ENCODE measurements at places on chromosomes 4 and X. TPM values are rescaled to one million over a fixed set of nuclear protein-coding genes. Genes with fewer than 3 reads are reported as not detected.

Gene VCX3A
- total RNA-seq, result not detected

Gene SPATA4
- not detected for total RNA-seq

Gene AFP
- total RNA-seq, result not detected

Gene IRAK1
- 139 TPM for total RNA-seq

Gene RBM46
- not detected for total RNA-seq

Gene CLIC2
- total RNA-seq, result 9.5 TPM

Gene ANKRD37
- 4.0 TPM for total RNA-seq

Gene DCAF8L2
- not detected for total RNA-seq

Gene XPNPEP2
- not detected for total RNA-seq

Gene CXCL10
- total RNA-seq, result 3.6 TPM

Gene ZXDA
- 4.9 TPM for total RNA-seq

Gene PPP1R2C
- total RNA-seq, result not detected

Gene CTAG1A
- not detected for total RNA-seq

Gene GABRB1
- total RNA-seq, result not detected

Gene CT47A1
- total RNA-seq, result not detected

Gene MAGEB10
- total RNA-seq, result not detected

Gene MAOB
- total RNA-seq, result not detected

Gene DHX15
- total RNA-seq, result 145 TPM

Gene PITX2
- 0.07 TPM for total RNA-seq

Gene APOO
- total RNA-seq, result 18.2 TPM

Gene SLITRK2
- not detected for total RNA-seq

Gene GAGE10
- total RNA-seq, result not detected

Gene CT45A2
- not detected for total RNA-seq

Gene CORIN
- 0.10 TPM for total RNA-seq

Gene CCDC110
- total RNA-seq, result 0.13 TPM

Gene SULT1E1
- total RNA-seq, result 0.34 TPM

Gene LUZP4
- not detected for total RNA-seq

Gene FGF13
- 5.4 TPM for total RNA-seq

Gene NSUN7
- 0.87 TPM for total RNA-seq

Gene FMR1NB
- not detected for total RNA-seq

Gene MAGEA1
- not detected for total RNA-seq

Gene CFI
- 47.5 TPM for total RNA-seq

Gene NAA11
- total RNA-seq, result not detected

Gene TLR3
- 8.1 TPM for total RNA-seq

Gene ALAS2
- total RNA-seq, result not detected

Gene ADH6
- total RNA-seq, result not detected

Gene SOWAHD
- not detected for total RNA-seq

Gene OGT
- 31.8 TPM for total RNA-seq

Gene CITED1
- not detected for total RNA-seq

Gene GRK4
- 3.5 TPM for total RNA-seq

Gene AADAT
- 1.1 TPM for total RNA-seq

Gene MAGEC3
- not detected for total RNA-seq

Gene LIMCH1
- total RNA-seq, result 17.3 TPM

Gene SLAIN2
- total RNA-seq, result 41.7 TPM

Gene GIMD1
- not detected for total RNA-seq

Gene STAP1
- total RNA-seq, result not detected

Gene NWD2
- total RNA-seq, result not detected

Gene PDZD4
- not detected for total RNA-seq

Gene STK26
- total RNA-seq, result 2.5 TPM

Gene TAF7L
- 1.00 TPM for total RNA-seq

Gene TCEAL6
- total RNA-seq, result not detected

Gene DMD
- 1.3 TPM for total RNA-seq

Measured in mammary microvascular endothelial cell (primary cell).